Activated B cell treated with CpG ODN at 0.5 μM for 24 hours (primary cell): ENCODE measurements at places on chromosomes 3 and 15. TPM values are rescaled to one million over a fixed set of nuclear protein-coding genes. Genes with fewer than 3 reads are reported as not detected.
A peak's percentile ranks its signal among the peaks of the same experiment; 100 is the strongest.

GRCh38 chr3:142549986-142550385 lies 28.5 kb downstream of the ATR start:
- peaks cover 58% of the 10 kb centered on the region for H3K36me3 ChIP-seq
- H3K4me1 ChIP-seq, result no peaks in the 10 kb centered on the region
- no peak overlapping the region for H3K27ac ChIP-seq
- no peak overlapping the region for H3K4me3 ChIP-seq

- H3K27ac ChIP-seq, result no peak overlapping the region
- peaks cover 16% of the 10 kb centered on the region for H3K4me1 ChIP-seq
- H3K4me3 ChIP-seq, result no peak overlapping the region
- no peaks in the 10 kb centered on the region for H3K36me3 ChIP-seq
- H3K27me3 ChIP-seq, result no peaks in the 10 kb centered on the region
These were observed 3.3 kb upstream of the XCR1 start for GRCh38 chr3:46030626-46031025.

DNA sequence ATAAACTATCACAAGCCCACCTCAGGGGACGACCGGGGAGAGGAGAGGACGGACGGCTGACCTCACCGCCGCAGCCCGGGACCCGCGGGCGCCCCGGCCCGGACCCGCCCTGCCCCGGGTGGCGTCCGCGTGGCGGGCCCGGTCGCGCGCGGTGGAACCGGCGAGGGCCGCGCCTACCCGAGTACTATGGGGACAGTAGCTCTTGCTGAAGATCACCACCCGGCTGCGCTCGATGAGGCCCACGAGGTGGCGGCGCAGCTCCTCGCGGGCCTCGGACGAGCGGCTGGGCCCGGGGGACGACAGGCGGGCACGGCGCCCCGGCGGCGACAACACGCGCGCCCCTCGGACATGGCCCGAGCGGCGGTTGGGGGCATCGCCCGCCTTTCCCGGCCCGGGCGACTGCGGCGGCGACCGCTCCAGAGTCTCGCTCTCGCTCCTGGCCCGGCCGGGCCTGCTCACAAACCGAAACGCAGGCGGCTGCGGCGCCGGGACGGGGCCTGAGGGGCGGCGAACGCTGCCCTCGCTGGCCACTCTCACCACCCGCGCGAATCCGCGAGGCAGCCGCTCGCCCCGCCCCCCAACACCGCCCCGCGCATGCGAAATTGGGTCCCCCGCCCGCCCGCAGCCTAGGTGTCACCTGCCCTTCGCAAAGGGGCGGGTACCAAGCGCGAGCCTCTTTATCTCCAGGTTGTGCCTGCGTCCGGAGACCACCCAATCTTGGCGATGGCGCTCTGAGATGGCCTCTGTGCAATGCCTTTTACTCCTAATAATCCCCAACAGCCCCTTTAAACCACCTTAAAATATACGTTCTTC lies at the start of gene TXNRD3:
TSS of gene TXNRD3 (minus strand) at position 554 of the 813 bp plus-strand sequence.
- DNase-seq, result peak; percentile 43
- no peak within 1 kb of the TSS for H3K27ac ChIP-seq
- H3K36me3 ChIP-seq, result no peaks in the 10 kb centered on the region
- peak within 1 kb of the TSS; percentile 78 for H3K4me3 ChIP-seq
- peaks cover 7% of the 10 kb centered on the region for H3K4me1 ChIP-seq
- peaks cover 34% of the 10 kb centered on the region for H3K27me3 ChIP-seq

GRCh38 chr15:97547381-97547780 lies 413.1 kb upstream of the ARRDC4 start:
- H3K4me1 ChIP-seq, result no peaks in the 10 kb centered on the region
- H3K4me3 ChIP-seq, result no peak overlapping the region
- no peaks in the 10 kb centered on the region for H3K27me3 ChIP-seq
- no peak overlapping the region for H3K27ac ChIP-seq

GRCh38 chr15:34501131-34501530 lies 63.5 kb upstream of the GOLGA8A start:
- no peak overlapping the region for H3K27ac ChIP-seq
- no peaks in the 10 kb centered on the region for H3K36me3 ChIP-seq
- H3K4me3 ChIP-seq, result no peak overlapping the region
- H3K27me3 ChIP-seq, result peaks cover 18% of the 10 kb centered on the region
- DNase-seq, result no peak
- H3K4me1 ChIP-seq, result no peaks in the 10 kb centered on the region

- no peaks in the 10 kb centered on the region for H3K4me1 ChIP-seq
- H3K27me3 ChIP-seq, result no peaks in the 10 kb centered on the region
- no peak overlapping the region for H3K4me3 ChIP-seq
- H3K36me3 ChIP-seq, result peaks cover 66% of the 10 kb centered on the region
These were observed 47.3 kb downstream of the GMPS start for GRCh38 chr3:155917781-155918180.

GRCh38 chr3:41462103-41462691 lies 262.9 kb downstream of the CTNNB1 start:
- peaks cover 3% of the 10 kb centered on the region for H3K36me3 ChIP-seq
- no peak overlapping the region for H3K4me3 ChIP-seq
- no peak overlapping the region for H3K27ac ChIP-seq
- DNase-seq, result no peak
- H3K27me3 ChIP-seq, result no peaks in the 10 kb centered on the region

- H3K27me3 ChIP-seq, result peaks cover 13% of the 10 kb centered on the region
- H3K36me3 ChIP-seq, result no peaks in the 10 kb centered on the region
- no peak for DNase-seq
These were observed 47.6 kb downstream of the TXNRD3 start for GRCh38 chr3:126607214-126607908.

DNA sequence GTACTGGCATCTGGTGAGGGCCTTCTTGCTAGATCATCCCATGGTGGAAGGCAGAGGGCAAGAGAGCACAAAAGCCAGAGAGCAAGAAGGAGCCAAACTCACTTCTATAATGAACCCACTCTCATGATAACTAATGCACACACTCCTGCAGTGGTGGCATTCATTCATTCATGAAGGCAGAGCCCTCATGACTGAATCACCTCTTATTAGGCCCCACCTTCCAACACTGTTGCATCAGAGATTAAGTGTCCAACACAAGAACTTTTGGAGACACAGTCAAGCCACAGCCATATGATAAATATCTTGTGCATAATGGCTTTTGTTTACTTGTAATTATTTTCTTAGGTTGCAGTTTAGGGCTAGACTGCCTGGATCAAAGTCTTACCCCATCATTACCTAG lies 182.7 kb downstream of the TIGIT start:
- H3K4me3 ChIP-seq, result no peak overlapping the region
- H3K36me3 ChIP-seq, result peaks cover 6% of the 10 kb centered on the region
- peaks cover 8% of the 10 kb centered on the region for H3K4me1 ChIP-seq
- no peak overlapping the region for H3K27ac ChIP-seq
- H3K27me3 ChIP-seq, result no peaks in the 10 kb centered on the region
- no peak for DNase-seq

DNA sequence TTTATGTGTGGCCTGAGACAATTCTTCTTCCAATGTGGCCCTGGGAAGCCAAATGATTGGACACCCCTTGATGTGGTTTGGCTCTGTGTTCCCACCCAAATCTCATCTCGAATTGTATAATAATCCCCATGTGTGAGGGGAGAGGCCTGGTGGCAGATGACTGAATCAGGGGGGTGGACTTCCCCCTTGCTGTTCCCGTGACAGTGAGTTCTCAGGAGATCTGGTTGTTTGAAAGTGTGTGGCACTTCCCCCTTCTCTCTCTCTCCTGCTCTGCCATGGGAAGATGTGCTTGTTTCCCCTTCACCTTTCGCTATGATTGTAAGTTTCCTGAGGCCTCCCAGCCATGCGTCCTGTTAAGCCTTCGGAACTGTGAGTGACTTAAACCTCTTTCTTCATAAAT lies 60.1 kb upstream of the PARL start:
- H3K36me3 ChIP-seq, result peaks cover 56% of the 10 kb centered on the region
- H3K27me3 ChIP-seq, result no peaks in the 10 kb centered on the region
- no peak for DNase-seq
- no peak overlapping the region for H3K27ac ChIP-seq
- H3K4me1 ChIP-seq, result no peaks in the 10 kb centered on the region

DNA sequence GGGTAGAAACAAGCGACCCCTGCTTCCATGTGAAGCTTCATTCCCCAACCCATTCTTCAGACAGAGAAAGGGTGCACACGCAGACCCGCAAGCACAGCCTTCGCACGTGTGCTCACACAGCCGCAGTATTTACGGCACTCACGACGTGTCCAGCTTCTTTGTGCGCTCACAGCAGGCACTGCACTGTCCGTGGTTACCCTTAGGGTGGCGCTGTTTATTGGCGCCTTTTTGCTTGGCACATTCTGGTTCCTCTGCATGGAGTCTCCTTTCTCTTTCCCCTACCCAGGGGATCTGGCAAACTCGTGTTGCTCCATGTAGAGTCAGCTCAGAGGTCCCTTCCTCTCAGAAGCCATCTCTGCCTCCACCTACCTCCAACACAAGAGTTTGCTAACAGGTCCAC lies 115.1 kb downstream of the SLCO3A1 start:
- no peak for DNase-seq

Gene RIOX2
- total RNA-seq, result 33.7 and 34.8 TPM in 2 replicates

Gene ITIH3
- not detected in 2 replicates for total RNA-seq

DNA sequence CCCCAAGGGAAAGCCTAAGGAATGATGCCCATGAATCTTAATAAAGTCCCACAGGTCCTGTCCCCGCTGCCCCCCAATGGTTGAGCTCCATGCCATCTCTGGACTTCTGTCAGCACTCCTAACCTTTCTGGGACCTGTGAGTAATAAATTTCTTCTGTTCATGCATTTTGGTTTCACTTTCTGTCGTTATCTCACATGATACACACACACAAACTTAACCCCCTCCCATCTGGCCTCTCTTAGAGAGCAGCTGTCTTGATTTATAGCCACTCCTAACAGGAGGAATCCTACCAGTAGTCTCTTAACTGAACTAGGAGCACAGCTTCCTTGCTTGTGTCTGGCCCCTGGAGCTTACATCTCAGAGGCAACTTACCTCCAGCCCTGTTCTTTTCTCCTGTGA lies 82.7 kb upstream of the SELENOK start:
- H3K27ac ChIP-seq, result no peak overlapping the region
- H3K27me3 ChIP-seq, result peaks cover 5% of the 10 kb centered on the region
- H3K4me3 ChIP-seq, result no peak overlapping the region
- no peaks in the 10 kb centered on the region for H3K36me3 ChIP-seq
- DNase-seq, result no peak

Gene GABRB3
- total RNA-seq, result not detected in 2 replicates

Gene RHOV
- 0.27 TPM in 1 of 2 replicates, not detected in the other for total RNA-seq

DNA sequence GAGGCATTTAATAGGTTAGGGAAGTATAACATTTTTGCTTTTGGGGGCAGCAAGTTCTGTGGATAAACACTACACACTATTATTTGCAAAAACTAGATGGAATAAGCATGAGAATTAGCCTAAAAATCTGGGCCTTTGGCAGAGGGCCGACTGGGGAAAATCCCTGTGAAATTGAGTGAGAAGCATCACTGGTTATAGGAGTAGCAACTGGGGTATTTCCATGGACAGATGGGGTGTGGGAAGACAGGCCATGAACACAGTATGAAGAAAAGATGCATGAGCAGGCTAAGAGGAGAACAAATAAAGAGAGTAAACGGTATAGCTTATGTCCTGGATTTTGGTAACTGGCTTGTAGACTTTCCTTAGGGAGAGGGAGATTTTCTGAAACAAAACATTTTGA lies 32.9 kb upstream of the CSPG5 start:
- H3K36me3 ChIP-seq, result peaks cover 54% of the 10 kb centered on the region
- H3K27ac ChIP-seq, result peak overlapping the region; percentile 32

- H3K4me1 ChIP-seq, result peaks cover 4% of the 10 kb centered on the region
- H3K4me3 ChIP-seq, result no peak overlapping the region
- H3K27me3 ChIP-seq, result peaks cover 19% of the 10 kb centered on the region
- no peaks in the 10 kb centered on the region for H3K36me3 ChIP-seq
These were observed 55.2 kb upstream of the CHRNA7 start for GRCh38 chr15:31974855-31975829.

- no peaks in the 10 kb centered on the region for H3K4me1 ChIP-seq
- H3K27me3 ChIP-seq, result peaks cover 11% of the 10 kb centered on the region
- no peak overlapping the region for H3K27ac ChIP-seq
- no peak for DNase-seq
These were observed 39.3 kb downstream of the C2CD4A start for GRCh38 chr15:62106096-62106495.

- no peak overlapping the region for H3K4me3 ChIP-seq
- no peak overlapping the region for H3K27ac ChIP-seq
- no peaks in the 10 kb centered on the region for H3K4me1 ChIP-seq
- H3K36me3 ChIP-seq, result no peaks in the 10 kb centered on the region
These were observed 369.1 kb downstream of the RORA start for GRCh38 chr15:60859996-60860494.

- no peaks in the 10 kb centered on the region for H3K27me3 ChIP-seq
- H3K27ac ChIP-seq, result no peak overlapping the region
- no peaks in the 10 kb centered on the region for H3K36me3 ChIP-seq
- H3K4me1 ChIP-seq, result peaks cover 15% of the 10 kb centered on the region
- no peak overlapping the region for H3K4me3 ChIP-seq
These were observed 23.7 kb downstream of the CFAP92 start for GRCh38 chr3:128969993-128970739.

Gene PDZRN3
- not detected in 2 replicates for total RNA-seq

DNA sequence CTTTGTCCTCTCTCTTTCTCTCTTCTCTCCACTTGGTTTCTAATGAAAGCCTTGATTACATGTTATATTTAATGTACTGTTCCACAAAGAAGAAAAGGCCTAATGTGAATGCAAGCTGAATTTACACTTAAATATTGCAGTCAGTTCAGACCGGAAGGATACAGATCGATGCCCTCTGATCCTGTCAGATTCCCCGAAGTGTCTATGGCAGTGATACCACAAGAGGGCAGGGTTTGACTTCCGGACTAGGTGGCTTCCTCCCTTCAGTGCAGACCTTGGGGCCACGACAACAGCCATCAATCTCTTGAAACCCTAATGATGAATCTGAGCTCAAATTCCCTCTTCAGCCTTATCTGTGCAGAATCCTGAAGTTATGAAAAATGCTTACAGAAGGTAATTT lies 29.5 kb downstream of the AGTR1 start:
- no peak for DNase-seq
- no peaks in the 10 kb centered on the region for H3K4me1 ChIP-seq
- H3K4me3 ChIP-seq, result no peak overlapping the region
- H3K27ac ChIP-seq, result no peak overlapping the region
- no peaks in the 10 kb centered on the region for H3K36me3 ChIP-seq
- no peaks in the 10 kb centered on the region for H3K27me3 ChIP-seq

GRCh38 chr3:149967086-149967685 lies 3.5 kb downstream of the PFN2 start:
- H3K4me3 ChIP-seq, result no peak overlapping the region
- DNase-seq, result no peak
- peaks cover 5% of the 10 kb centered on the region for H3K36me3 ChIP-seq
- no peak overlapping the region for H3K27ac ChIP-seq
- peaks cover 27% of the 10 kb centered on the region for H3K4me1 ChIP-seq

Gene STRIT1
- total RNA-seq, result not detected in 2 replicates

DNA sequence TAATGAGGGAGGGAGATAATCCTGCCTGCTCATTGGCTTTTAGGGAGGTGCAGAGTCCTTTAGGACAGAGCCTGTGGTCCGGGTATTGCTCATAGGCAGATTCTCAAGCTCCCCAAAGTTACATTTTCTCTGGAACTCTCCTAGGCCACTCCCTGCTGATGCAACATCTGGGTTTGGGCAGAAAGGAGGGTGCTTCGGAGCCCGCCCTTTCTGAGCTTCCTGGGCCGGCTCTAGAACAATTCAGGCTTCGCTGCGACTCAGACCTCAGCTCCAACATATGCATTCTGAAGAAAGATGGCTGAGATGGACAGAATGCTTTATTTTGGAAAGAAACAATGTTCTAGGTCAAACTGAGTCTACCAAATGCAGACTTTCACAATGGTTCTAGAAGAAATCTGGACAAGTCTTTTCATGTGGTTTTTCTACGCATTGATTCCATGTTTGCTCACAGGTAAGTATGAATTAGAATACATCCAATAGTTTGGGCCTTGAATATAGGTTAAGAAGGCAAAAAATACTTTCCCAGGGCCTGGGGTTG lies at the start of gene IL20RB:
TSS of gene IL20RB (plus strand) at position 233 of the 538 bp plus-strand sequence. CDS start at position 364, 131 bp downstream.
- no peaks in the 10 kb centered on the region for H3K36me3 ChIP-seq
- no peaks in the 10 kb centered on the region for H3K27me3 ChIP-seq
- peaks cover 5% of the 10 kb centered on the region for H3K4me1 ChIP-seq
- H3K4me3 ChIP-seq, result no peak within 1 kb of the TSS
- H3K27ac ChIP-seq, result no peak within 1 kb of the TSS

Gene CFAP91
- 8.5 and 12.9 TPM in 2 replicates for total RNA-seq
